ENCODE measurements at places on chromosomes 16 and 17. TPM values are rescaled to one million over a fixed set of nuclear protein-coding genes. Genes with fewer than 3 reads are reported as not detected.

DNA sequence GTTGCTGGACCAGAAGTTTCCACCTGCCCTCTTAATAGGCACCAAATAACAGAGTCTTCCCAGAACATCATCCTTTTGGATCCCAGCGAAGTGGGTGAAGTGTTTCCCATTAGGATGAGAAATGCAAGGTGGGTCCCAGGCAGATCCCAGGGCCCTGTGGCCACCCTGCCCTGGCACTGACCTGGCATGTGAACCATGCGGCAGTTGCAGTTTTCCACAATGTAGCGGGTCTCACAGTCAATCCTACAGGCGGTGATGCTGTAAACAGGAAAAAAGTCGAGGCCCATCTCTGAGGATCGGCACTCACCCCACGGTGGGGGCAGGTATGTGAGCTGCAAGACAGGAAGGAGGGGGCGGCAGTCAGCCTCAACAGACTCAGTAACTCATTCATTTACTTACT, 36.4 kb downstream of the SPACA3 start:
- DNase-seq: no peak

DNA sequence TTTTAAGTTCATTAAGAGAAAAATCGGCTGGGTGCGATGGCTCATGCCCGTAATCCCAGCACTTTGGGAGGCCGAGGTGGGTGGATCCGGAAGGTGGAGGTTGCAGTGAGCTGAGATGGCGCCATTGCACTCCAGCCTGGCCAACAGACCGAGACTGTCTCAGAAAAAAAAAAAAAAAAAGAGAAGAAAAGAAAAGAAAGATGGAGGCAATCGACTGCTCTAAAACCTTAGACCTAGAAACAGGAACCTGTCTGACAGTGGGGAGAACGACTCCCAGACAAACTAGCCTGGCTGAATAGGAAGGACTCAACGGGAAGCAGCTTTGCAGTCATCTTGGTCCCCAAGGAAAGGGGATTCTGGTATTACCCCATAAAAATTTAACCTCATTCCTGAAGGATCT, 13.7 kb downstream of the MRC2 start:
- peak; percentile 27 for DNase-seq

DNA sequence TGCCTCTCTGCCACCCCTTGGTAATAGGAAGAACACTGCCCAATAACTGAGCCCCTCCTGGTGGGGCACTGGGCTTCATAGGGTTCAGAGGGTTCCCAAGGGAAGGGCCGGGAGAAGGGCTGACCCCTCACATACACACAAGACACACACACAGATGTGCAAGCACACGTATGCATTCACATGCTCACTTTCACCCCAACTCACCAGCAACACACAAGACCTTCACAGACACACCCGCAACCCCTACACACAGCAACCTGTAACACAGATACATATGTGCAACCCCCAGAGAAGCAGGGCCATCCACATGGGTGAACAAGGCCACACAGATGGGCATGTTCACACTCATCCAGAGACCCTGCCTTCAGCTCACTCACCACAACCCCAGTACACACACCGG, 225.1 kb downstream of the ZNF423 start:
- no peak for DNase-seq

The TLCD3B gene
- total RNA-seq: 3.4 TPM

The CSH2 gene
- not detected for total RNA-seq

GRCh38 chr16:87956365-87957231, 5.4 kb downstream of the BANP start:
- DNase-seq: no peak

The CCL5 gene
- 21.5 TPM for total RNA-seq
